Stimulated activated CD4-positive, alpha-beta T cell treated with anti-CD3 and anti-CD28 coated beads, TNF-alpha, amount 100 ng/mL, for 1 hour (primary cell): ENCODE measurements at places on chromosomes 12 and 14.

GRCh38 chr14:77812028-77812427 is 12.1 kb downstream of the ADCK1 start:
- DNase-seq = no peak

GRCh38 chr14:31051511-31051910 is 25.3 kb upstream of the STRN3 start:
- DNase-seq = no peak

DNA sequence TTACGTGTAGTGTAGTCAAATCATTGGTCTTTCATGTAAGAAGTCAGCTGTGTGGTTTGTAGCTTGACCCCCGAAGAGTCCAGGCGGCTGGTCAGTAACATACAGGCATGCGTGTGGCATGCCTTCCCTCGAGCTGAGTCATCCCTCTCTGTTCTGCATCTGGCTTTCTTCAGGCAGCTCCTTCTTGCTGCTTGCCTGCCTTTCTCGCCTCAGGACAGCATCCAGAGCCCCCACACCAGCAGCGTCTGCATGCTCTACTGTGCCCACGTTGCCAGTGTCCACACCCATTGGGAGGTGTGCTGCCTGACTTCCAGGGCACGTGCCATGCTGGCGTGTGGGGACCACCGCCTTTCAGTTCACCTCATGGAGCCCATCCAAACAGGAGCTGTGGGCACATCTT is 96.8 kb downstream of the EP400 start:
- DNase-seq = no peak

DNA sequence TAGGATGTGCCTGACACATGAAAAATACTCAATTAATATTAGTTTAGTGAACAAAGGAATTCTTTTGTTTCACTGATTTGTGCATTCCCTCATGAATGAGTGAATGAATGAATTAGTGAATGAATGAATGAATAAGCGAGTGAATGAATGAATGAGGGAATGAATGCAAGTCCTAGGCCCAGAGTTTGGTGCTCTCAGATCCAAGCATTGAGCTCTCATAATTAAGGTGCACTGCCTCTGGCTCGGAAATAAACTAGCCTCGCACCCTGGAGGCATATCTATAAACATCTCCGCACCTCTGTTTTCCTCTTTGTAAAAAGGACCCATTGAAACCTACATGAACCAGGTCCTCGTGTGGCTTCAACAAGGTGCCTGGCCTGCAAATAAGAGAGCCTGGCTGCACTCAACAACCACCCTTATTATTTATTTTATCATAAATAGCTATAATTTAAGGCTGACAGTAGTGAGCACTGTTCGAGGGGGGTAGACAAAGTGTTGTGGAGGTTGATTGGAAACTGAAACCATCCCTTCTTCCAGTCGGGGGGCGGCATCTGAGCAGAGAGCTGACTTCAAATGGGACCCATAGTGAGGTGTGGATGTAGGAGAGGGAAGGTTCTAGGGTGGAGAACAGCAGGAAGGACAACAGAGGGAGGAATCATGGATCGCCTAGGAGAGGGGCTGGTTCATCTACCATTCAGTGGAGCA is 316.8 kb downstream of the BCL11B start:
- no peak for DNase-seq

DNA sequence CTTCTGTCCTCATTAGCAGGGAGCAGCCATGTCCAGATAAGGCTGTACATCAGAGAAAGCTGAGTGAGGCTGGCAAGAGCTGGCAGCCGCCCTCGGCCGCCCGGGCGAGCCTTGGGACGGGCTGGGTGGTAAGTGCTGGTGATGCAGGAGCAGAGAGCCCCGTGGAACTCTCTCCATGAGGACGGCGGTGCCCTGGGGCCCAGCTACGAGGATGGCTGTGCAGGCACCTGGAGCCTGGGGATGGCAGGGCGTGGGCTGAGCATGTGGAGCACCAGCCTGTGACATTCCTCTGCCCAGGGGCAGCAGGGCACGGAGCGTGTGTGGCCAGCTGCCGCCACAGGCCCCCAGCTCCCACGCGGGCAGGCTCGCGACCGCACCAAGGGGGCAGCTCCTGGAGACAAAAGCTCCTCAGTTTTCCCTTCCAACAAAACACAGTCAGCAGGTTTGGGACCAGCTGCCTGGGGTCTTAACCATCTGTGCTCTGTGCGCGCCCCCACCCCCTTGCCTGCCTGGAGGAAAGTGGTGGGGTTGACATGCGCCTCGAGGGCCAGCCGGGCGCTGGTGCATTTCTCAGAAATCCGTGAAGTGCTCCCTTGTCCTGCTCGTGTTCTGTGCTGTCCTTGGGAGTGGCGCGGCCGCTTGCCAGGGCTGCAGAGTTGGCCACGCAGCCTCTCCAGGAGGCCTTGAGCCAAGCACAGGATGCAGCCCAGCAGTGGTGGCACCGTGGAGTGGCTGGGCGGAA is 21.4 kb downstream of the PACS2 start:
- DNase-seq = no peak

DNA sequence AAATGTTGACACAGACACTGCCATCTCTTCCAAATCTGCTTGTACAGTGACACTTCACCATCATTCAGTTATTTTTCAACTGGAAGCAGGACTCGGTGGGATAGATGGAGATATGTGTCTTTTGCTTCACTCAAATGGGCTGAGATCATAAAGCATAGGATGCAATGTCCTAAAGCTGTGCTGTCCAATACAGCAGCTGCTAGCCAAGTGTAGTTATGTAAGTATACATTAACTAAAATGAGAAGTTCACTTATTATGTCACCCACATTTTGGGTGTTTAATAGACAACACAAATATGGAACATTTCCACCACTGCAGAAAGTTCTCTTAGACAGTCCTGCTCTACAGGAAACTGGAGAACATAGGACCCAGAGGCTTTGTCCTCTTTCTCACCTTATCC is 43.6 kb downstream of the AREL1 start:
- DNase-seq = no peak

GRCh38 chr12:111881716-111882115 is 39.7 kb downstream of the MAPKAPK5 start:
- DNase-seq = no peak

- no peak for DNase-seq
These were observed 19.4 kb downstream of the MAX start for GRCh38 chr14:65082930-65083329.

- no peak for DNase-seq
These were observed 51.7 kb downstream of the TMEM30B start for GRCh38 chr14:61229475-61229888.

- no peak for DNase-seq
These were observed 93.8 kb upstream of the MAP1LC3B2 start for GRCh38 chr12:116465407-116465806.

GRCh38 chr12:5438671-5439200 is 6.8 kb downstream of the NTF3 start:
- DNase-seq = no peak

GRCh38 chr12:8823565-8824300 is 1.3 kb downstream of the A2ML1 start:
- no peak for DNase-seq

DNA sequence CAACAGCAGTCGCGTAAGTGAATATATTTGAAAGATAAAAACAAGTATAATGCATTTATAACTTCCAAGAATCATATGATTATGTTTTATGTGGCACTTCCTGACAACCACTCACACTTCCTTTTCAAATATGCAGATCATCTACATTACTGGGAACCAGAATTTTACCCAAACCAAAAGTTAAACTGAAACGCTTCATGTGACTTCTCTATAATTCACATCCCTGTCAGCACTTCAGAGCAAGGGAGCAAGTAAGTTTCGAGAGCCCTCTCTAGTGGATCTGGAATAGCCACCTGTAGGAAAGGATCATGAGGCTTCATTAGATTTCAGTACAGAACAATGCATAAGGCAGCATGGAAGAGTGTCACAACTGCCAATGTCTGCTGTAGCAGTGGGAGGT is 13.7 kb upstream of the ALX1 start:
- DNase-seq = no peak

DNA sequence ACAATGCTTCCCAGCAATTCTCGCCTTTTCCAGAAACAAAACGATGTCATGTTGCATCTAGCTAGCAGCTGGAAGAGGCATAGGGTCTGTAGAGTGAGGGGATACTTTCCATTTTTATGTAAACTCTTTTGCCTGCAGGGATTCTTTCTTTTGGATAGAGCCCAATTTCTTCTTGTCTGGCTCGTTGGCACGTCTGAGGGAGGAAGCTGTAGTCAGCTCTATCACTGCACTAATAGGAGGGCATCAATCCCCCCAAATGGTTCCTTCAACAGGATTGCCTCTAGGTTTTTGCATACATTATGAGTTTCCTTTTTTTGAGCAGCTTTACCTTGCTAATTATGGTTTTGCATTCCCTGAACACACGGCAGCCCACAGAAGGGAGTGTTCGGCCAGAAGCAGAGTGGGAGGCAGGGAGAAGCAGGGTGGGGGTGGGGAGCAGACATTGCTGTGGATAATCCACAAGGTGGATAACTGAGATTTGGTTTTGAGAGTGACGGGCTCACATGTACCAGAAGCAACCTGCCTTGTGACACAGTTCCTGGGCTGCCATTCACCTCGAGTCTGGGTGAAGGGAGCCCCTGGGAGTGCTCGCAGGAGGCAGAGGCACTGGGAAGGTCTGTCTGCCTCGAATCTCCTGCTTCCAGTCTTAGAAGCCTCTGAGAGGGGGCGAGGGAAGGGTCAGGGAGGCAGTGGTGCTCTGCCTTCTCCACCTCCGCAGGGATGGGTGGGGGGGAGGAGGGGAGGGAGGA is 24.5 kb downstream of the LRTM2 start:
- DNase-seq = no peak

- DNase-seq = no peak
These were observed 14.2 kb downstream of the GZMH start for GRCh38 chr14:24595073-24595808.

- no peak for DNase-seq
These were observed 45.4 kb upstream of the USP15 start for GRCh38 chr12:62214846-62215245.

DNA sequence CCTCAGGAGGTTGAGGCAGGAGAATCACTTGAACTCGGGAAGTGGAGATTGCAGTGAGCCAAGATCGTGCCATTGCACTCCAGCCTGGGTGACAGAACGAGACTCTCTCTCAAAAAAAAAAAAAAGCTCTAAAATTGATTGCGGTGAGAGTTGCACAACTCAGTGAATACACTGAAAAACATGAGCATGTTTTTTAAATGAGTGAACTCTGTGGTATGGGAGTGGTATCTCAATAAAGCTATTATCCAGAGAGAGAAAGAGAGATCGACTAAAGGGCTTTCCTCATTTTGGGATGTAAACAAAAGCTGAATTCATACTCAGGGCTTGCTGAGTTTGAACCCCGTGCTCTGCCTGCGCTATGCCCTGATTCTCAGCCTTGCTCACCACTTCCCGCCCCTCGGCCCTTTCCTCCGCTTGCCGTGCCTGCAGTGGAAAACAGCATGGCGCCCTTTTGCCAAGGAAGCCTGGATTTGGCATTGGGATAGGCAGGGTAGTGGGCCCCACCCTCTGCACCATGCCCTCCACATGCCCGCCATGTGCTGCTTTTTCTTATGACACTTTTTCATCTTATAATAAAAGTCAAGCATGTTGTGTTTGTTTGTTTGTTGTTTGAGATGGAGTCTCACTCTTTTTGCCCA is 102.5 kb downstream of the LGMN start:
- no peak for DNase-seq

GRCh38 chr12:130347588-130347987 is 9.9 kb downstream of the PIWIL1 start:
- DNase-seq = no peak

- DNase-seq = no peak
These were observed 5.0 kb upstream of the SLC38A4 start for GRCh38 chr12:46830731-46831334.

DNA sequence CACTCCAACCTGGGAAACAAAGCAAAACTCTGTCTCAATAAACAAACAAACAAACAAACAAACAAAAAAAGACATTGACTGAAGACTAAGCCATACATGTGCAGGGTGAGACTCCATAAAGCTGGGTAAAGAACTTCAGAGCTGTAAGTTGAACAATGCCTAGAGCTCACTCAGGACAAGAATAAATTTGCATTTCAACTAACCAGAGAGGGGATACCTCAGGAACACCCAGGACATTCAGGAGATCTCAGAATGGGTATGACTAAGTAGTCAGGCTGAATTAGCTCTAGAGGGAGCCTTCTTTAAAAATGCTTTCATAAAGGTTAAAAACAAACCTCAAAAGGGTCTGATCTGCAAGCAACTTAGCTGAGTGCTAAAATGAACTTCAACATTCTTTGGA is 267.7 kb upstream of the DIO3 start:
- DNase-seq = no peak

DNA sequence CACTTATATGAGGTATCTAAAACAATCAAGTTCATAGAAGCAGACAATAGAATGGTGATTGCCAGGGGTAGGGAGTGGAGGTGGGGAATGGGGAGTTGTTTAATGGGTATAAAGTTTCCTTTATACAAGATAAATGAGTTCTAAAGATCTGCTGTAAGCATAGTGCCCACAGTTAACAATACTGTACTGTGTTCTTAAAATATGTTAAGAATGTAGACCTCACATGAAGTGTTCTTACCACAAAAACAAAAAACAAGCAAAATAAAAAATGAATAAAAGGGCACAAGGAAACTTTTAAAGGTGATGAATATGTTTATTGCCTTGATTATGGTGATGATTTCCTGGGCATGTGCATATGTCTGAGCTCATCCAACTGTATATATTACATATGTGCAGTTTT is 211.8 kb downstream of the MSRB3 start:
- no peak for DNase-seq

DNA sequence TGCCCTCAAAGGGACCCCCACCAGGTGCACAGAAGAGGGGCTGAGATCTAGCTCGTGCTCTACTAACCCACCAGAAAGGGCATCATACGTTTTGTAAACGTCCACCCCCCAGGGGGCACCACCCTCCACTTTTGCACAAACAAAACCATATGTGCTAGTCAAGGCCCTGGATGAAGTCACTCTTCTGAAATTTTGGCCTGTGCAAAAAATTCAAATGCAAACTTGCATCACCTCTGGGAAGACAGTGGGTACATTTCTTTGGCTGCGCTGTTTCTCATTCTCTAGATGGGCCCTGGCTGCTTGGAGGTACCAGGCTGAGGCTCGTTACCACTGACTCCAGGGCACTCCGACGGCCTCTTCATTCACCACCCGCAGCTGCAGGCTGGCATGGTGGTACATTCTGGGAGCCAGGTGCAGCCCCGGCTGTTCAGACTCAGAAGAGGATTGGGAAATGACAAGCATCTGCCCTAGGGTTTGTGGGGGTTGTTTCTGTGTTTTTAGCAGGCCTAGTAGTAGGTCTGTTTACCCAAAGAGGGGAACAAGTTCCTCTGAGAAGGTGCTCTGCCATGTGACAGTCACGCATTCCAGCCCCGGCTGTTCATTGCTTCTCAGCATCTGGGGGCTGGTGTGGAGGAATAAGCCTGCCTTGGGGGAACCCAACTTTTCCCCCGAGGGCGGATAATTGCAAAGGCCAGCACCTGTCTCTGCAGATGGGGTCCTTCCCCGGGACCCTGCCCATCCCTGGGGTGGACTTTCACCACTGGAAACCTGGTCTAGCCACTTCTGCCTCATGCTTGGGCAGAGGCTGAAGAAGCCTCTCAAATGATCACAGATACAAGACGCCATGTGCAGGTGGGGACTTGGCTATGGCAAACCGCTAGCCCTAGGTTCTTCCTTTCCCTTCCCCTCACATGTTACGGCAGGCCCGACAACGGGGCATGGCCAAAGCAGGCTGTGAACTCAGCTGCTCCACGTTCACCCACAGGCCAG is 147.6 kb downstream of the DPF3 start:
- DNase-seq = no peak
